Stimulated activated CD4-positive, alpha-beta T cell treated with anti-CD3 and anti-CD28 coated beads, TNF-alpha, amount 100 ng/mL, for 4 hours (primary cell): ENCODE measurements at places on chromosomes 7 and 10.
A peak's percentile ranks its signal among the peaks of the same experiment; 100 is the strongest.

GRCh38 chr7:18241543-18242231 is 214.0 kb upstream of the PRPS1L1 start:
- DNase-seq = no peak

DNA sequence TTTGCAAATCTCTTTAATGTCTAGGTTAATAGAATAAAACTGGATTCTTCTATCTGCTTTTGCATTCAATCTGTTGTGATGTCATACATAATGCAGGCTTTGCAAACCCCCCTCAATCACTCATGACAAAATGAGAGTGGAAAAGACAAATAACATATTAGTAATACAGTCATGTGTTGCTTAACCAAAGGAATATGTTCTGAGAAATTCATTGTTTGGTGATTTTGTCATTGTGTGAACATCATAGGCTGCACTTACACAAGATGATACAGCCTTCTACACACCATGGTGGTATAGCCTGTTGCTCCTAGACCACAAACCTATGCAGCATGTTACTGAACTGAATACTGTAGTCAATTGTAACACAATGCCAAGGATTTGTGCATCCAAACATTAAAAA is 87.3 kb upstream of the SEC61G start:
- no peak for DNase-seq

- DNase-seq = no peak
Measured at GRCh38 chr7:85554236-85555178, 367.7 kb upstream of the SEMA3D start.

DNA sequence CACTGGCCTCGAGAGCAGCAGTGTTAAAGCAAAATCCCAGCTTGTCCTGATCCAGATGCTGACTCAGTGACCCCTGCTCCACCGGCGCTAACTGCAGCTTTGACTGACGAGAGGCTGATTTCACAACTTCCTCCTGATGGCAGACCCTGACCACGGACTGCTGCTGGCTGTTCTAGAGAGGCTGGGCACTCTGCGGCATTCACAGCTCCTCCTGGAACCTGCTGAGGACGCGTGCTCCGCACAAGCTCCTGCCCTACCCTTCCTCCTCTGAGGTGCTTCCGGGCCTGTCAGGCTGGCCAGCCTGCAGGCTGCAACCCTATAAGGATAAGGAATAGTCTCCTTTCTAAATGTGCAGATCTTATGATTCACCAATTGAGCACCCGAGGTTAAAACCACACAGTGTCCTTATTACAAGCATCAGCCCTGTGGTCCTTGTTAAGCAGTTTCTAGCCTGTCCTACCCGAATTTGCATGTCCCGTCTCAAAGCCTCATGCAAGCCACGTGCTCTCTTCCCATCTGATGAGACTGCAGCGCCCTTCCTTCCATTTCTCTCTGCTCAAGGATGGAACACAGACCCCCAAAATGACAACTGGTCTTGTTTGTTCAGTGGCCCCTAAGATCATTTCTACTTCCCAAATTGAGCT is 35.5 kb upstream of the NCAPG2 start:
- no peak for DNase-seq

GRCh38 chr10:42939237-42939636 is 137.6 kb upstream of the RET start:
- DNase-seq = no peak

DNA sequence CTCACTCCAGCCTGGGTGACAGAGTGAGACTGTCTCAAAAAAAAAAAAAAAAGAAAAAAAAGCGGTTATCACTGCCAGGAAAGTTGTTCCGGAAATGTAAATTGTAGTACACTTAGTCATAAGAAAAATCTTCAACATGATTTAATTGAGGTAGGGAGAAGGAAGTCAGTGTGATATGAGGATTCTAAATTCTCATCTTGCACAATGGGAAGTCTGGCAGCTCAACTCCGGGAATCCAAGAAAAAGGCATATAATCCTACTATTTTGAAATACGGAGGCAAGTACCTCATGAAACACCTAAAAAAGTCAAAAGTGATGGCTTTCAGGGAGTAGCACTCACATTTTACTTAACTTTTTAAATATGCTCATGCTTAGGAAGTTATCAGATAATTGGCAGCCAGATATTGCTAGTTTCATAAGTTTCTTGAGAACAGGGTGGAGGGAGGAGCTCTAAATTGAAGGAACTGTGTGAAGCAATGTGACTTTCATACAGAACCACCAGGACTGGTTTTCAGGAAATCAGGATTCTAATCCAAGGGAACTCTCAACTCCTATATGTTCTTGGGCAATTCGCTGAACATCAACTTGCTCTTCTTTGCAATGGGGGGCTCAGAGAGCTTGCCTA is 2.7 kb upstream of the C7orf25 start:
- no peak for DNase-seq

GRCh38 chr10:16847644-16848043 is 30.4 kb upstream of the RSU1 start:
- DNase-seq = no peak

DNA sequence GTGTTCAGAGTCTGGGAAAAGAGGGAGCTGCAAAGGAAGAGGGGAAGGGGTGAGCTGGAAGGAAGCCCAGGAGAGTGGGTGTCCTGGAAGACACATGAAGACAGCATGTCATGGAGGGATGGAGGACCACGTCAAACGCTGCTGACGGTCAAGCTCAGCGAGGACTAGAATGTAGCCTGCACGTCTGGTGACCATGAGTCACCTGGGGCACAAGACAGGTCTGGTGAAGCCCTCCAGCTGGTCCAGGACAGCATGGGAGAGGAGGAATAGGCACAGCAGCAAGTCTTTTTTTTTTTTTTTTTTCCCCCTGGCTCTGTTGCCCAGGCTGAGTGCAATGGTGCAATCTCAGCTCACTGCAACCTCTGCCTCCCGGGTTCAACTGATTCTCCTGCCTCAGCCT is 19.6 kb upstream of the AMZ1 start:
- DNase-seq = no peak

DNA sequence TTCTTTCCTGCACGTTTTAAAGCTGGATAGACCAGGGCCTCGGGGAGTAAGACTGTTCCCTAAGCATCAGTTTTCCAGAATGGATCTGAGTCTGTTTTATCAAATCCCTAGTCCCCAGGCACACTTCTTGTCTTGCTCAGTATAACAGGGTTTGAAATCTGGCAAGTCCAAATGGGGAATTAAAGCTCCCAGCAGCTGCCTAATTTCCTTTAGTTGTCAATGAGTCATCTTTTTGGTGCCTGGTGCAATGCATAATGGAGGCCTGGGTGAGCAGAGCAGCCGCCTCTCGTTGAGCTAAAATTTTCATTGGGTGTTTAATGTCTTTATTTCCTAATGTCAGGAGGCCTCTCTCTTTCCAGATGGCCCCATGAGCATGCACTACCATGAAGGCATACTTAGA is 87.9 kb downstream of the STRA8 start:
- DNase-seq = no peak

DNA sequence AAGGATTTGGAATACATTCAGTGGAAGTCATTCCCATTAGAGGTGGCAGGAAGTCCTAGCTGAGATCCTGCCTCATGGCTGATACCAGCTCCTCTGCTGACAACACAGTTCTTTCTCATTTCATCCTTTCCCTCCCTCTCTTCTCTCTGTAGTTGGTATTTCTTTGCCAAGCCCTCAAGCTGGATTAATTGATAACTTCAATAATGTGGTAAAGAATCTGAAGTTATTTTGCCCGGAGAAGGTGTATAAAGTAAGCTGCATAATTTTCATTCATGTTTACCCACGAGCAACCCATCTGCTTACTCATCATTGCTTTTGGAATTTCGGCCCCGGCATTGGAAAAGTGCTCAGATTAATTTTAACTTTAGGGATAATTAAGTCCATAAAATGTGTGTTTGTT is 85.2 kb upstream of the PLPP4 start:
- no peak for DNase-seq

DNA sequence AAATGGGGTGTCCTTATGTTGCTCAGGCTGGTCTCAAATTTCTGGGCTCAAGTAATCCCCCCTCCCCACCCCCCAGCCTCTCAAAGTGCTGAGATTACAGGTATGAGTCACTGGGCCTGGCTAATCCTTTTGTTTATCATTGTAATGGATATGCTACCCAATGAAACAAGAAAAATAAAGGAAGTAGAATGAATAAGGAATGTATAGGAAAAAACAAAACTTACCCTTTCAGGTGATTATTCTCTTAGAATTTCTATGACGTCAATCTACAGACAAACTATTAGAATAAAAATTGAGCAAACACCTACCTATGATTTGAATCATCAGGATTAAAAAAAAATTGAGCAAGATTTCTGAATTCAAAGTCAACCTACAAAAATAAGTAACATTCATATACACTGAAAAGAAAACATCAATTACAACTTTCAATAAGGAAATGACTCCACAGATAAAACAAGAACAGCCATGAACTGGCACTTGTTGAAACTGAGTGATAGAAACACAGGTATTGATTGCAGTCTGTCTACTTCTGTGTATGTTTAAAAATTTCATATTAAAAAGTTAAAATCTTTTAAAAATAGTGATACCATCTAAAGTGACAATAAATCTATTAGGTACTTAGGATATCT is 12.2 kb downstream of the ADAM12 start:
- no peak for DNase-seq

GRCh38 chr10:17742918-17743317 is 9.1 kb upstream of the TMEM236 start:
- peak; percentile 52 for DNase-seq

- no peak for DNase-seq
Measured at GRCh38 chr10:24858288-24859270, 93.8 kb downstream of the PRTFDC1 start.

DNA sequence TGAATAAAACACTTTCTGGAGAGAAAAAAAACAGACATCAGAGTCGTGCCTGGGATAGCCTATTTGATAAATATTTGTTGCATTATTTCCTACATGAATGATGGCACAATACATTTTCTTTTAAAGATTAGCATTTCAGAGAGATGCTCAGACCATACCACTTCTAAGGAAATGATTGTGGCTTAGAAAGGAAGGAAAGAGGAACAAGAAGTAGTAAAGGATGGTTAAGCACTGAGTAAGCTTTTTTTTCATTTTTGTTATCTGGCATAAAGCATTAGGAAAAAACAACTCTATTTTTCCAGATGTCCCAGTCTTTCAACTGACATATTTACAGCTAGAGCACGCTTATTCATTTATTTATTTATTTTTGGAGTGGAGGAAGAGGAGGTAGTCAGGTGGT is 258.8 kb upstream of the TEX47 start:
- no peak for DNase-seq

DNA sequence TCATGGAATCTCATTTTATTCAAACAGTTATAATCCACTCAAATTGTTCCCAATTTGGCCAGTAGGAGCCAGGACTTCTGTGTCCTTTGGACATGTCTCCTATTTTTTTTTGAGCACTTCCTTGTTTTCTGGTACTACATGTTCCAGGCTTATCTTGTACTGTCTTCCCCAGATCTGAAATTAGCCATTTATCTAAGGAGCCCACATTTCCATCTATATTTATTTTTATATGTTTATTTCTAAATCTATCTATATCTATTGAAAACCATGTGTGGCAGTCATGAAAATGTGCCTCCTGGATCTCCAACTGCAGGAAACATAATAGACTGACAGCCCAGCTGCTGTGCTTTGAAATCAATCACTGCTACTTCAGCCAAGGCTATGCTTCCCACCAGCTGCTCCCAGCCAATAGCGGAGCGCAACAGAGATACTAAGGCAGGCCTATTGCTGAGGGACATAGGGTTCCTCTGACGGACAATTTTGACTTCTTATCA is 147.1 kb downstream of the LRRC4 start:
- DNase-seq = no peak

DNA sequence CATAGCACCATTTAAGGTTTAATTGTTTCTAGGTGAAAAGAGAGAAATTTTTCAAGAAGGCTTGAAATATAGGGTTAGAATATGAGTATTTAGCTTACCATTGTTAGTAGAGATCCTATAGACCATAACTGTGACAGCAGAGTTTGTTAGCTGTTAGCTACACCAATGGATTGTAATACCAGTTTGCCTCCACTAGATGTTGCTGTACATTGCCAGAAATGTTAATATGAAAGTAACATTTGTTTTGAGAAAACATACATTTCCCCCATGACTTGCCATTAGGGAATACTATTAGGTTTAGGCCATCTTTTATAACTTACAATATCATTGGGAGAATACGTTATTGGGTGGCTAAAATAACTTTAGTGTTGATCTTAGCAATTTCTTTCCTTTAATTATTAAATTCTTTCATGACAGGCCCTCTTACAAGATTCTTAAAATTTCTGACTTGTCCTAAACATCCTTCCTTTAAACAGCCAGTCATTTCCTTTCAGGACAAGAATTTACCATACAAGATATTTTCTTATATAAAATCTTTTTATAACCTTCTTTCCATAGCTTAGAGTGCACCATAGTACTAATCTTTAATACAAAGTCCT is 39.5 kb downstream of the ZNF117 start:
- DNase-seq = no peak

DNA sequence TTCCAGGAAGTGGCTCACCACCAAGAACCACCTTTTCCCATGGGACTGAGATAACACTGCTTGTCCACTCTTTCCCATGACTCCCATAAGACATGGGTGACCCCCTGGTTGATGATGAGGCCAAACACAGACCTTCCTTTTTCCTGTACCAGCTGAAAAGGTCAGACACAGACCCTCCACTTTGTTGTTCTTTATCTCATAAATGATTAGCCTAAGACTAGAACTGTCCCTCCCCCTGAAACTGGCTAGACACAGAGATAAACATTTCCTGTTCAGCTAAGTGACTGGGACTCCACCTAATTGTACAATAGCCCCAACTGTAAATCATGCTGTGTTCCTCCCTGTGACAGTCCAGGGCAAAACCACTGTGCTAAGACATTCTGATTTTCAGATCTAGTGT is 8.2 kb upstream of the NRG3 start:
- DNase-seq = no peak

DNA sequence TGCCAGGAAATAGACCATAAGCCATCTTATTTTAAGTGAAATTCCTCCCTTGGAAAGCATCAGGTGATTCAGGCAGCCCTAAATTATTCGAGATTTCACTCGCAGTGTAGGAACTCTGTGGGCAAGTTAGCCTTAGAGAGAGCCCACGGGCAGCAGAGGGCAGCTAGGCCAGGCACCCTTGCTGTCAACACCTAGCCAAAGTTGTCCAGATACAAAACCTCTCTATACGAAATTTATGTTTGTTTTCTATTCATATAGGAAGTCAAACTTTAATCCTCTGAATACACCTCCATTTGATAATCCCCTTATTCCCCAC is 1043.5 kb downstream of the GATA3 start:
- DNase-seq = no peak

GRCh38 chr10:24928163-24928562 is 24.2 kb downstream of the PRTFDC1 start:
- DNase-seq = no peak

DNA sequence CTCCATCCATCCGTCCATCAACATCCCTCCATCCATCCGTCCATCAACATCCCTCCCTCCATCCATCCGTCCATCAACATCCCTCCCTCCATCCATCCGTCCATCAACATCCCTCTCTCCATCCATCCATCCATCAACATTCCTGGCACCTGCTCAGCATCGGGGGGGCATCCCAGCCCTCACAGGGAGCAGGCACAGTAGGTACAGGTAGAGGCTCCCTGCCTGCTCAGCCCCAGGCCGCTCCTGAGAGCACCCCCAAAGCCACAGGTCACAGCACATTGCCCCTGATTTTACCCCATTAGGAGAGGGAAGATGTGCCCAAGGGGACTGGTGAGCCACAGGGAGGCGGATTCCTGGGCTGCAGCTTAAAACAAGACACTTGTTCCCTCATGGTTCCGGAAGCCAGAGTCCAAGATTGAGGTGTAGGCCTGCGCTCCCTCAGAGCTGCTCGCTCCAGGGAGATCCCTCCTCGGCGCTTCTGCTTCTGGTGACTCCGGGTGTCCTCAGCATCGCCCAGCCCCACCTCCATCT is 21.1 kb upstream of the CFAP46 start:
- DNase-seq = no peak

GRCh38 chr7:2151237-2151636 is 81.5 kb downstream of the MAD1L1 start:
- no peak for DNase-seq
